Stimulated activated CD8-positive, alpha-beta memory T cell treated with anti-CD3 and anti-CD28 coated beads, Interleukin-15, amount 100 ng/mL, for 24 hours (primary cell): ENCODE measurements at places on chromosomes 3 and 15.

- DNase-seq, result no peak
These were observed 14.3 kb downstream of the ARL8B start for GRCh38 chr3:5136211-5136918.

GRCh38 chr3:1318296-1319005 is 225.6 kb downstream of the CNTN6 start:
- no peak for DNase-seq

DNA sequence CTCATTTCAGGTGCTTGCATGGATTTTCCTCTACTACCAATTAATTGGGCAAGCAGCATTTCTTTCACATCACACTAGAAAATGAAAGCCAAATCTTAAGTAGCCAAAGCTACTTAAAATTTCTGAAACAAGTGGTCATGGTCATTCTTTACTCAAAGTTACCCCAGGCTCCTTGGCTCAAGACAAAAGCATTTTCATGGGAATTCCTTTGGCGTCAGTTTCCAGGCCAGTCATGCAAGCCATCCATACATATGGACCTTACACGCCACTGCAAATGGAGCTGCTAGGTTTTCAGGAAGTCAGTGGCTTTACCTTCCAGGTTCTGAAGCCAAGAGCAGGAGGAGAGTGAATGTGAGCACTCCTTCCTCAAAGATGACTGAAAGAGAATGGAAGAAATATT is 83.7 kb upstream of the IL12A start:
- no peak for DNase-seq

GRCh38 chr3:14606669-14607339 is 44.8 kb upstream of the CCDC174 start:
- no peak for DNase-seq

GRCh38 chr3:120163816-120164215 is 69.6 kb upstream of the GSK3B start:
- DNase-seq, result no peak

DNA sequence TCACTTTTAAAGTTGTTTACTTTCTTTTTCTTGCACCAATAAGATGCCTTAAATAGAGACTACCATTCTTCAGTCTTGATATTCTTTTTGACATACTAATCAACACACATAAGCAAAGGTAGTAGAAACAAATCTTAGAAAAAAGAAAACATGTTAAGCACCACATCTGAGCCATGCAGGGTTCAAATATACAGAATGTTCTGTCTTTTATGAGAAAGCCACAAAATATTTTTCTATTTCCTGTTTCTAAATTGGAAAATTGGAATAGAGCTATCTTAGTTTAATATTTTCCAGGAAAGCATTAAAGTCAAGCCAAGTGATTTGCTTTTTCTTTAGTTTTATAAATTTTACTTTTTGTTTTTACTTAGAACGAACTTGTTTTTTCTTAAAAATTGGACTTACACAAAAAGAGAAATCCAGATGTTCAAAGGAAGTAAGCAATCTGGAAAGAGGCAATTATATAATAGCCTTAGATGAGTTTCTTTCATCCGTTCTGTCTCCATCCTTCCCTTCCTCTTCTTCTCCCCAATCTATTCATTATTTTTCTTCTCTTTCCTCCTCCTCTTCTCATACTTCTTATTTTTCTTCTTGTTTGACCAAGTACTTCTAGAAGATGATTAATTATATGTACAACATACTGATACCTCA is 731.7 kb downstream of the SQOR start:
- DNase-seq, result no peak

DNA sequence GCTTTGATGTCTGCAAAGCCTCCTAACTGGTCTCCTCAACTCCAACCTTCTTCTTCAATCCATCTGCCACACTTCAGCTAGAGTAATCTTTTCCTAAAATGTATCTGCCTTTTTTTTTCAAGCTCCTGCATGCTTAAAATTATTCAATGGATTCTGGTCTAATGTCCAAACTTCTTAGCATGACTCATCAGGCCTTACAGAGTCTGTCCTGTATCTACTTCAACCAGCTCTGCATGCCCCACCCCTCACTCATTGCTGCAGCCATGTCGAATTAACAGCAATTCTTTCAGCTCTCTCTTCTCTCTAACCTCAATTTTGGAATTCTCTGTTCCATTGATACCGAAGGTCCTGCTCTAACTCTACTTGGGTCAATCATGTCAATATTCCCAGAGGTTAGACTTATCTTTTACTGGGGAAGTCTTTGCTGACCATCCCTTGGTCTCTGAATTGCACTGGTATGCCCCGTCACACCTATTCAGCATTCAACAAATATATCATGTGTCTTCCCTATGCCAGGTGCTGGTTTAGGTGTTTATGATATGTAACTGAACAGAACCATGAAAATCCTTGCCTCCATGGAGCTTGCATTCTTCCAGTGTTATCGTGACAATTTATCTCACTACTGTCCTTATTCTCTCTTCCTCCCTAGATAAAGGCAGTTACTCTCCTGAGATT is 88.5 kb upstream of the NANOGP8 start:
- DNase-seq, result no peak

DNA sequence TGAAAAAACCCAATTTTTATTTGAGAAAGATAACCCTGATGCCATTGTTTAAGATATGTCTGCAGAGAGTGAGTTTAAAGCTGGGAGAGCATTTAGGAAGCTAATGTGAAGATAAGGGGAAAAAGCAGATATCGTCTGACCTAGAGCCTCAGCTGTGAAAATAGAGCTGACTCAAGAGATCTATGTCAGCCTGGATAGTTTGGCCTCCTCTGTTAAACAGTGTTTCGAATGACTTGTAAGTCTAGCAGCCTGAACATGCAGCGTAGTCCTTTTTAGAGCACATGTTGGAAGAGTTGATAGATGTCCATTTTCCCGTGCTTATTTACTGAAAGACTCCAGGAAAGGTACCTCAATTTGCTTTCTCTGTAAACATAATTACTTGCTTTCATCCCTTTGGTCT is 48.1 kb downstream of the ALCAM start:
- DNase-seq, result no peak

DNA sequence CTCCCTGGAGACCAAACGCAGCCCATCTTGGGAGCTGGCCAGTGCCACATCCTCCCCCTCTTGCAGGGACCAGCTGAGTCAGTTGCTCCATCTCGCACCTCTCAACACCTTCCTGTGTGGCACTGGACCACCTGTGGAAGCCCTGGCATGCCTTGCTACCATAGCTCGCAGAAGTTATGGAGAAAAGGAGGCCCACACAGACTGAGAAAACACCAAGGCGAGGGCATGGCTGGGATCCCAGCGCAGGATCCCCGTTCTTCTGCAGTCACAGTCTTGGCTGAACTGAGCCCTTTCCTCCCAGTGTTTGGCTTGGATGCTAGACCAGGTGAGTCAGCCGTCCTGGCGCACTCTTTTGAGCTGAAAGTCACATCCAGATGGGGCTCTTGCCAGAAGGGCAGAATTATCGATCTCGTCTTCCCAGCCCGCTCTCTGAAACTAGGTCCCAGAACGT is 46.9 kb downstream of the CHRD start:
- no peak for DNase-seq

- DNase-seq, result no peak
These were observed 175.8 kb upstream of the DPH6 start for GRCh38 chr15:35721751-35722150.

DNA sequence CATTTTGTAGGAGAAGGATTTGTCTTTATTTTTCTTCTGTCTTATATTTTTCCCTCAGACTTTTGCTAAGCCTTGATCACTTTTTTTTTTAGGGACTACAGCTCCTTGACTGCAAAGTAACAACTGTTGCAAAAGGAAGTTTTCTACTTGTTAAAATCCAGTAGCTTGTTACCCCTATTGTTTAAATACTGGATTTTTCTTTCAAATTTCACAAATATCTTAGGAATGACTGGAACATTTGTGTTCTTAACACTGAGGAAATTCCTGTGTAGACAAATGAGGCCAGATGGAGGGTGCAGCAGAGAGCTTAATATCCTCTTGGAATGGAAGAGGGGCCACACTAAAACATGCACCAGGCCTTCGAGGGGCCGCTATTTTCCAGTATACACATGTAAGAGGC is 3.2 kb upstream of the PGPEP1L start:
- DNase-seq, result no peak

- DNase-seq, result no peak
These were observed 636.1 kb downstream of the MAGI1 start for GRCh38 chr3:65402597-65402996.

DNA sequence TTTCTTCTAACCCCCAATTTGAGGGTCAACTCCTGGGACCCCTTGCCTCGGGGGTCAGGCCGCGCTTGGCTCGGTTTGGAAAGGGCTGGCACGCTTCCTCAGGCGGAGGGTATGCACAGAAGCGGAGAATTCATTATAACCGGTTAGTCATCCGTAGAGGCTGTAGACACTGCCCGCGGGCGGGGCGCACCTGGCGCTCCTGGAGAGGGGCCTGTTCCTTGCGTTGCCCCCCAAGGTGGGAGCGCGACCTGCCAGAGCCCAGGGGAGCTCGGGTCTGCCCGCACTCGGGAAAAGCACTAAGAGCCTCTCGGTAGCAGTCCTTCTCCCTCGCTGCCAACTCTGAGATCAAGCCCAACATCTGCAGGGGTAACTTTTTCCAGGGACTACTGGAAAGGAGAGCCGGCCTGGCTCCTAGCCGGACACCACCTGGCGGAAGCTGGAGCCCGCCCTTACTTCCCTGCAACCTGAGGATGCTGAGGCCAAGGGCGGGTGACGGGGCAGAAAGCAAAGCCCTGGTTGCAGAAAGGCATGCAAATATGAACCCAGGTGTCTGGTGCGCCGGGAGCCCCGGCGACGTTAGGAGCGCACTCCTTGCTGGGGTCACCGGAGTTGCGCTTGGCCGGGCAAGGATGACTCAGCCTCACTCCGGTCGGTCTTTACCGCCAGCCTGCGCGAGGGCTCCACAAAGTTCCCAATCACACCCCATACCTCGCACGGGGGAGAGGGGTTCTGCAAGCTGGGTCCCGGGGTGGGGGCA is 1.5 kb upstream of the CACNA2D3 start:
- DNase-seq, result no peak

DNA sequence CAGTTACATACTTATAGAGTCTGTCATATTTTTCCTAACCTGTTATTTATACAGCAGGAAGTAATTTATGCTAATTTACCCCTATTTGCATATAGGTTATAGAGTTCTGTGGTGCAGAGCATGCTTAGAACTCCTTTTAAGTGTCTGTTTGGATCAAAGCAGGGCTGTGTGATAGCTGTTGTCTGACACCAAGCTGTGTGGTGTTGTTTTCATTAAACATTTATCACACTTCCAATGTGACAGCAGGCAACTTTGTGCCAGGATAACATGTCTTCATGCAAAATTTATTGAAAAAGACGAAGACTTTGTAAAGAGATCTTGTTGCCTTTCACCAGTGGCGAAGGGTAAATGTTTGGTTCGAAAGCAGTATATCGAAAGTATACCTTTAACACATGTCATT is 100.2 kb downstream of the RSRC1 start:
- DNase-seq, result no peak

DNA sequence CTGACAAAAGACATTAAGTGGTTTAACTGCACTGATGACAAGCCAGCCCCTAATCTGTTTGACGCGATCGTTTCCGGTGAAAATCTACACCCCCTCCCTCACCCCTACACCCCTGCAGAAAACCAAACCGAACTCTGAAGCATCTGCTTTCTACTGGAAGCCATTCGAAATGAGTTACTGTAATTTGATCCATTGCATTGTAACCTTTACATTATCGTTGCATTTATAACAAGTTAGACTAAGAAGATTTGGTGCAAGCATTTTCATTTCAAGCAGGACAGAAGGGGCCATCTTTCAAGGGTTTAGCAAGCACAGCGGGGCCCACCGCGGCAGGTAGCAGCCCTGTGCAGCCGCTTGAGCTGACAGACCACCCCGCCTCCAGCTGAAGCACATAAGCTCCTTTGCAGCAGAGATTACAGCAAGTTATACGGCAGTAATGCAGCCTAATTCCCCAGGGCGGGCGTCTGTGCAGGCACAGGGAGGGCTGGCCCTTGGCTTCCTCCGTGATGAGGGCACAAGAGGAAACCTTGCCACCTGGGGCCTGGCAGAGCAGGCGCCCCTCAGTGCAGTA is 79.3 kb downstream of the CHSY1 start:
- no peak for DNase-seq
